ENCODE measurements at places on chromosomes 5 and 9. TPM values are rescaled to one million over a fixed set of nuclear protein-coding genes. Genes with fewer than 3 reads are reported as not detected.

WNK2 gene
- 0.24 TPM for total RNA-seq

PALM2AKAP2 gene
- not detected for total RNA-seq

GALNT12 gene
- total RNA-seq, result 2.5 TPM

CTXN3 gene
- total RNA-seq, result not detected

PCDHGB4 gene
- 0.91 TPM for total RNA-seq

HNRNPA0 gene
- total RNA-seq, result 31.2 TPM

DMRT2 gene
- not detected for total RNA-seq

CDKN2B gene
- 0.38 TPM for total RNA-seq

GNPDA1 gene
- total RNA-seq, result 15.0 TPM

CLTB gene
- total RNA-seq, result 48.9 TPM

GABRA6 gene
- total RNA-seq, result not detected

FRMPD1 gene
- 0.07 TPM for total RNA-seq

SNAPC4 gene
- total RNA-seq, result 20.0 TPM

UGT3A2 gene
- total RNA-seq, result not detected

OMD gene
- total RNA-seq, result not detected

SLC12A2 gene
- 19.9 TPM for total RNA-seq

PCDHGC5 gene
- total RNA-seq, result 0.24 TPM

CDO1 gene
- not detected for total RNA-seq

DOCK8 gene
- total RNA-seq, result 207 TPM

RC3H2 gene
- 62.7 TPM for total RNA-seq

ENC1 gene
- 6.6 TPM for total RNA-seq

ANKHD1 gene
- total RNA-seq, result 187 TPM

MYORG gene
- 0.24 TPM for total RNA-seq

LECT2 gene
- not detected for total RNA-seq

LAMC3 gene
- total RNA-seq, result not detected

ACTL7A gene
- not detected for total RNA-seq

ADAMTSL1 gene
- total RNA-seq, result not detected

LRRTM2 gene
- 0.07 TPM for total RNA-seq

ERCC6L2 gene
- total RNA-seq, result 43.2 TPM

FGD3 gene
- total RNA-seq, result 61.9 TPM

SLC6A3 gene
- total RNA-seq, result 1.4 TPM

PCDHB9 gene
- total RNA-seq, result 0.27 TPM

TAF1L gene
- not detected for total RNA-seq

SLC25A2 gene
- total RNA-seq, result 3.9 TPM

SV2C gene
- total RNA-seq, result not detected
